ENCODE measurements at places on chromosomes 4 and X.
A peak's percentile ranks its signal among the peaks of the same experiment; 100 is the strongest.

DNA sequence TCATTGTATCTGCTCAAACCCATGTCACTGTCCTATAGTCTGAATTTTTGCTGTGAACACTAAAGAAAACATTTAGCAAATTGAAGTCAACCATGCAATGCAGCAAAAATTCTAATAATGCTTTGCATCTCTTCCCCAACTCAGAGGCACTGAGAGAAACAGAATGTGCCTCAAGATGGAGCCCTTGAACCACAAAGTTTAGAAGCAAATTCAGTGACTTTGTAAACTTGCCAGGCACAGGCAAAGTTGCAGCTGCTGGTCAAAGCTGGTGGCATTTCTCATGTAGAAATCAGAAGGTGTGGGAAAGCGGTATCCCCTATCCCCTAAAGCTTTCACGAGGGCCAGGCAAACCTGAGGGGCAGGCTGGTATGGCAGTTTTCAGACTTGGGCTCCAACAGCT, 121.7 kb upstream of the DIPK2B start:
- DNase-seq = peak; percentile 59

DNA sequence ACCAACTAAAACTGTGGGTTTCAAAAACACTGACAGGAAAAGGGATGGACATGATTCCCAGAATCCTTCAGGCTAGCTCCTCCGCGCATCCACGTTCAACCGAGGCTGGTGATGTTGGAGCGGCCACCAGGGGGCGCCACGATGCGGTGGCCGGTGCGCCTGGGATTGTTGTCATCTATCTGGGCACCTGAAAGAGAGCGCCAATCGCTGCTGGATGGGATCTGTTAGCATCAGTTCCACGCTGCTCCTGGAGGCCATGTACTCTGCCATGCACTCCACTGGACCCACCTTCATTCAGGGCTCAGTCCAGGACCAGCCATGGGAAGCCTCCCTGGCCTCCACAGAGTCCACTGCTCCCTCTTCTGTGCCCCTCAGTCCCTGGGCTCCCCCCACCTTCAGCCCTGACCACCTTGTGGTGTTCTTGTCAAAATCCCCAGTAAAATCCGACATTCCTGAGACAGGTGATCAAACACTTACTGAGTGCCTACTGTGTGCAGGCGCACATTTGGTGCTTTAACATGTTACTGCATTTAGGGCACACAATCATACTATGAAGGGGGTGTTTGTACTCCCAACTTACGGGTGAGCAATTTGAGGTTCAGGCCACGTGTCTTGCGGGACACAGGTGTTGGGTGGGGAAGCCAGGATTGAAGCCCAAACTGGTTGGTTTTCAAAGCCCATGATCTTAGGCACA, 71.1 kb downstream of the CRMP1 start:
- DNase-seq = peak; percentile 57

DNA sequence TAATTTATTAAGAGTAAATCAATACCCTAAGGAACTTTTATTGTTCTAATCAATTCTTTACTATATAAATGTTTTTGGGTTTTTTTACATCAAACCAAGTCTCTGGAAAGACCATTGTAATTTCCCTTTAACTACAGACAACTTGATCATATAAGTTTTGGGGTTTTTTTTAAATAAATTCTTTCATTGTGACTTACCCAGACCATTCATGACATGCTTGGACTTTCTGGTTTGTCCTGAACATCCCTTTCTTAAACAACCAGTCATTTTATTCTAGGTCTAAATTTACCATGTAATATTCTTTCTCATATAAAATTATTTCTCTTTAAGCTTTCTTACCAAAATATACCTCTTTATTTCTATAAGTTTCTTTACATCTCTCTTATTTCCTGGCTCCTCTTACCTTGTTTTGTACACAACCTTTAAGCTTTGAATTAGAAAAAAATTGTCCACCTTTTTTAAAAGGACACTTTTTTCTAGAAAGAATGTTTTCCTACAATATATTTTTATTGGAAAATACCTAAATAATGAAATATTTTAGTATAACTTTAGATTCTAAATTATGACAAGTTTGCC, 8.4 kb downstream of the CNGA1 start:
- no peak for DNase-seq

DNA sequence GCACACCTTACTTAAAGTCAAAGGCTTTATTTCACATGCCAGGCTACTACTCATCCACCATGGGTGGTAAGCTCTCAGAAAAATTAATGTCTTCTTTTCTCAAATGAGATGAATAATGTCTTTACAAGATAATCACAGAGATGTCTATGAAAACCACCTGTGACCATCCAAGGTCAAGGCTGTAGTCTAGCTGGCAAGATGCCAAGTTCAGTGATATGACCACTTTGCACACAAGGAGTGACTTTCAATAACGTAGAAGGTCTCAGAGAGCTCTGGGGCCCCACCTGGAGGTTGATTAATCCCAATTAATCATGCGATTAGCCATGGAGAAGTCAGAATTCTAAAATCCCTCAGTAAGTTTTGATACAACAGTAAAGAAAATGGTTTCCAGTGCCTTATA, 20.5 kb downstream of the ANOS1 start:
- no peak for DNase-seq

GRCh38 chrX:108268434-108269080, 169.7 kb downstream of the COL4A6 start:
- DNase-seq = no peak

DNA sequence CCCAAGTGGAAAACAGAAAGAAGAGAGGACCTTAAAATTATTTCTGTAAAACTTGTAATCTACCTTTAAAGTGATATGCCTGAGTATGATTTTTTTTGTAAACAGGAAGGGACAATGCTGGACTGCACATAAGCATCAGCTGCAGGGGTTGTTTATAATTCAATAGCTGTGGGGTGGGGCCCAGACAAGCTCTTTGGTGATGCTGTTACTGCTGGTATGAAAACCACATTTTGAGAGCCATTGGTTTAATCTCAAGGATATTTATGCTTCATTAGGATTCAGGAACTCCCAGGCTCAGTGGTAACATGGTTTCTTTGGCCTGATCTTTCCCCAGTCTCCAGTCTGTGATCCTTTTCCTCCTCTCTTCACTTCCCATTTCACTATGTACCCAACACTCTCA, 34.3 kb upstream of the GRPR start:
- no peak for DNase-seq

DNA sequence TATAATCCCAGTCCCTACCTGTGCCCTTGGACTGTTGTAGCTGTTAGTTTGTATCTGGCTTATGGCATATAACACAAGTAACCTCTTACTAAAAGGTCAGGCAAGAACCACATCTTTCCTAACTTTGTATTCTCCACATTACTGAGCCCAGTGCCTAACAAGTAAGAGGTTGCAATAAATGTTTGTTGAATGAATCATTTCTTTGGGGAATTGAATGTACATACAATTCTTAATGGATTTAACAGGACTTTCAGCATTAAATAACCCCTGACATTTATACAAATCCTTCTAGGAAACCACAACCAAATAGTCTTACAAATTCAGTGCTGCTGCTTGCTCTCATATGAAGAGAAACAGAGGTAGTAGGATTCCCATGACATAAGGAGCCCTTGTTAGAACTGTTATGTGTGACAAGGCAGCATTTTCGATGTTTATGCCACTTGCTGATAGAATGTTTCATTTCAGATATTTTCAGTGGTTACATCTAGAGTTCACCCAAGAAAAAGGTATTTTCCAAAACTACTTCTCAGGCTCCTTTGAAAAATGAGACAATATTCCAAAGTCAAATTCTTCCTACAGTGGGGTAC, 62.0 kb downstream of the MBNL3 start:
- peak; percentile 11 for DNase-seq

DNA sequence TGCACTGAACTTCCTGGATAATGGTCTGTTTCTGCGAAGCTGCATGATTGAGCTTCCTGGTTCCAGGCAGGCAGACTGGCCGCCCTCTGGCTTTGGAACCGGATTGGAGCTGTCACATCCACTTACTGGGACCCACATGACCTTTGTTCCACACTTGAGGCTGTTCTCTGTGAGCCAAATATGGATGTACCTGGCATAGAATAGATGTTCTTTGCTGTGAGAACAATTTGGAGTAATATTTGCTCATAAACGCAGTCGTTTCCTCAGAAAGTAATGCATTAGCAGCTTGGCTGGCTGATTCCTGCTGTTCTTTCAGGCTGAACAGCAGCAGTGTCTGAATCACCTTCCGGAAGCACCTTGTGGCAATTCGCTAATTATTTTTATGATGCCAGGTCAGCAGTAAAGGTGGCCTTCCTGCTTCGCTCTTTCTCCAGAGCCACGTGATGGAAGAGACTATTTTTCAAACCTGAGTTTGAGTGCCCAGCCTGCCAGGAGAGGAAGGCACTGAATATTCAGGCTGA, 78.1 kb upstream of the BOD1L1 start:
- DNase-seq = no peak

All from AG20443 (cell line).